ENCODE measurements at places on chromosomes 12 and 14.

DNA sequence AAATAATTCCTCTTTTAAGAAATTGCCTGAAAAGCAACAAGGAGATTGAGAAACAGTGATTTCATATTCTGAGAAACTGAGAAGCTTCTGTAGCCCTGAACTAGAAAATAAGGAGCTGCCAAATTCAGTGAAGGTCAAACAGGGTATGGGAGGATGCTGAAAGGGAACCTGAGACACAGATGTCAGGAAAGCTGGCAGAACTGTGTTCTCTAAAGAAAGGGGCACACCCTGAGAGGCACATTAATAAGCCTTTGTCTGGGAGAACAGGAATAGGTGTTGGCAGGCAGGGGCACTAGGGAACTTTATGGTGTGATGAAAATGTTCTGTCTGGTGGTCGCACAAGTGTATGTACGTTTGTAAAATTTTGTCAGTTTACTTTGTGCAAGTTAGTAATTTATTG lies 29.6 kb downstream of the VRK1 start:
- no peak for DNase-seq

GRCh38 chr14:94522115-94522724 lies 13.0 kb upstream of the SERPINA12 start:
- DNase-seq = no peak

GRCh38 chr12:116878567-116879508 lies 2.4 kb downstream of the HRK start:
- DNase-seq = no peak

DNA sequence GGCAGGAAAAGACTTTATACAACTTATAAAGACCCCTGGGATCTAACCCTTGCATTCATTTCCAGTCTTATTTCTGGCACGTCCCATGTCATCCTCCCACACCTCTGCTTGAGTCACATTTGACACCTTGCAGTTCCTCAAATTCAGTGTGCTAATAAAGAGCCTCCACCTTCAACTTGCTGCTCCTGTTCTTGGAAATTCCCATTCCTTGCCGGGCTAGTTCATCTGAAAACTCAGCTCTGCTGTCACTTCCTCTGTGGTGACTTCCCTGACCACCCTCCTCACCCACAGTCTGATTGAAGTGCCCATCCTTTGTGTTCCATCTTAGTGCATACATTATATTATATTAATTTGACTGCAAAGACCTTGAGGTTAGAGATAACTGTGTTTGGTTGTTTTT lies 37.4 kb upstream of the PSMA6 start:
- no peak for DNase-seq

DNA sequence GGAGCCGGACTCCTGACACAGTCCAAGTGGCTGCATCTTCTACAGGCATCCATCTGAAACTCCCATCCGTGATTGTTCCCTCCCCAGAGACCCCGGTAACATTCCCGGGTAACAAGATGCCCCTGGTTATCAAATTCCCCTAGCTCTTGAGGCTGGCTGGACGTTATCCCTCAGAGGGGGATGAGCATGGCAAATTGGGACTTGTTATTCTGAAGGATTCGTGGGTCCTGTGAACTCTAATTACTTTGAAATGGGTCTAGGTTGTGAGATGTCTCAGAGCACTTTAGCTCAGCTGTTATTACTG lies 642 bp upstream of the PAN2 start:
- no peak for DNase-seq

DNA sequence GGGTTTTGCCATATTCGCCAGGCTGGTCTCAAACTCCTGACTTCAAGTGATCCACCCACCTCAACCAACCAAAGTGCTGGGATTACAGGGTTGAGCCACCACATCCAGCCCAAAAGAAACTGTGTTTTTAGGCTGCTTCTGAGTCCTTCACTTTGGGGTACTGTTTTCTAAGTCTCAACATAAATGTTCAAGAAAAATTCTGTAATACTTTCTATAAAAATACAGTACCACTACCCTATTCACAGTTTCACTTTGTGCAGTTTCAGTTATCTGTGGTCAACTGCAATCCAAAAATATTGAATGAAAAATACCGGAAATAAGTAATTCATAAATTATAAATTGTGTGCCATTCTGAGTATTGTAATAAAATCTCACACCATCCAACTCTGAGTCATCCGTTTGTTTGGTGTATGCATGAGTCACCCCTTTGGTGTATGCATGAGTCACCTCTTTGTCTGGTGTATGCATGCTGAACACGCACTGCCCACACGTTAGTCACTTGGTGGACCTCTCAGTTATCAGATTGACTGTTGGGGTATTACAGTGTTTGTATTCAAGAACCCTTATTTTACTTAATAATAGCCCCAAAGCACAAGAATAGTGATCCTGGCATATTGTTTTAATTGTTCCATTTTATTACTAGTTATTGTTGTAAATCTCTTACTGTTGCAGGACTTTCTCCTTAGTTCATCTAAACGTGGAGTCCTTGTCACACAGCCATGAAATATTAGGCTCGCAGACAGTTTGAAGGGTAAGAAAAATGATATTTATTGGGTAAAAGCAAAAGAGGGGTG lies 190.2 kb downstream of the FSCB start:
- DNase-seq = peak; percentile 13

DNA sequence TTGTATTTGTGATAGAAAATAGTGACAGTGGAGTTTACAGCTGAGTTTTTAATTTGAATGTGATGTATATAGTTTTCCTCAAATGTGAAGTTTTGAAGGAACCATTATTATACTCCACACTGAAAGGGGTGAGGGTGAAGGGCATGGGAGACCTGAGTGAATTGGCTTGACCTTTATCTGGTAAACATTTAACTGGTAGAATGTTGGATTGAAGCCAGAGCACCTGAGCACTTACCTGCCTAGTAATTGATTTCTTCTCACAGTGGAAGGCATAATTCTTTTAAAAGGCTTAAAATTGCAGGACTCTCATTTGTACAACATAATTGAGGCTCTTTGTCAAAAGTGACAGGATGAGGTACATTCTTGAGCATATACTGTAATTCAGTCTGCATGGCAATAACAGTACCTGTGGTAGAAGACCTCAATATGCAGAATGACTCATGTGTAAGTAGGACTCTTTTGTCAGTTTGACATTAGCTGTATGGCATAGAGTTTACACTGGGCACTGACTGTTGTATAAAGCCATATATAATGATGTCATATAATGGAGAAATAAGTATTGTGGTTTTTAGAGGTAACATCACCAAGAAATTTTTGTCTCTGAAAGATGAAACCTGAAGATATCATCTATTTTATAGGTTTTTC lies 309.6 kb downstream of the TMTC2 start:
- no peak for DNase-seq

DNA sequence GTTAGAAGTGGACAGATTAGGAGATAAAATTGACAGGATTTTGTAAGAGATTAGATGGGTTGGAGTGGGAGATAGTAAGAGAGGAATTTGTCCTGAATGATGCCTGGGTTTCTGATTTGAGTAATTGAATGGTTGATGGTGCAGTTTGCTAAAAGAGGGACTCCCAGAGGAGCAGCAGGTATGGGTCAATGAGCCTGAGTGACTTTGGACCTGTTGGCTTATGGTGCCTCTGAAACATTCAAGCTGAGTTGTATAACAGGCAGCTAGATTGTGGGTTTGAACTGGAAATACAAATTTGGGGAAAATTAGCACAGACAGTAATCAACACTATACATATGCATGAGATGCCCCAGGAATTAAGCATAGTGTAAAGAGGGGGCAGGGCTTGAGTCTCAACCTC lies 16.7 kb upstream of the SYNDIG1L start:
- DNase-seq = no peak

GRCh38 chr14:32709027-32709426 lies 229.7 kb upstream of the NPAS3 start:
- no peak for DNase-seq

- DNase-seq = no peak
These were observed 39.8 kb upstream of the PWP1 start for GRCh38 chr12:107645630-107646333.

- no peak for DNase-seq
These were observed 14.9 kb upstream of the HEATR5A start for GRCh38 chr14:31435276-31435675.

DNA sequence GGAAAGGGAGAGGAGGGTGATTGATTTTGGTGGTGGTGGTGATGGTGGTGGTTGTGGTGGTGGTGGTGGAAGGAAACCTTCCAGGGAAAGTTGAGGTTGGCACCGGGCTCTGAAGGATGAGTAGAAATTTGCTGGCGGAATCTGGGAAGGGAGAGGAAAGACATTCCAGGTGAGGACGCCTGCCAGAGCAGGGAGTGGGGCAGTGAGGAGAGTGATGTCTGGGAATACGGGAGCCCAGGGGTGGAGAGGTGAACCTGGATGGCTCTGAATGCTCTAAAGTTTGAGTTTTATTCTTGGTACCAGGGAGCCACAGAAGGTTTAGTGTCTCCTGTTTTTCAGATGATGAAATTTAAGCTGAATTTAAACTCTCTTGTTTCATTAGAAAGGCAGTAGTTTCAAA lies 16.0 kb downstream of the CHST11 start:
- no peak for DNase-seq

DNA sequence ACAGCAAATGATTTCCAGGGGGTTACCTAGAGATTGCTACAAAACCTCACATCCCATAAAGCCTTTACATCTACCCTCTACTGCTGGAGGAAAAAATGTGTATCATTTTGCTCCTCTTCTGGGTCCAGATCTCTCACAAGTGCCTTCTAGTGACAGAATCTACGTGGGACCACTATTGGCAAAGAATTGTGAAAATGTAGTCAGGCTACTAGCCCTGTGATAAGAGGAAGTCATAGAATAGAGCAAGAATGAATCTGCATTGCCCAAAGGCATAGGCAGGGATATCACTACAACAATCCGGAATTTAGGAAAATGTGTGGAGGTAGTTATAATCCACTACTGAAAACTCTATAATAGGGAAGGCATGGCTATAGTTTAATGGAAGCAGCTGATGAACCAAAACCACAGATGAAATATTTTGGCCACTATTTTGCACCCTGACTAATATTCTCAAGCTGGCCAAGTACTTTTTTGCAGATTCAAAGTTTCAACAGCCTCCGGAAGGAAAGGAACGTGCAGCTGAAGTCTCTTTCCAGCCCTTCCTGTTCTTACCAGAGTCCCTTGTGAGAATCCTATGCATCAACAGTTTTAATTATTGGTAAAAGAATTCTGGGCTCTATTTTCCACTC lies 176.8 kb downstream of the PHLDA1 start:
- no peak for DNase-seq

DNA sequence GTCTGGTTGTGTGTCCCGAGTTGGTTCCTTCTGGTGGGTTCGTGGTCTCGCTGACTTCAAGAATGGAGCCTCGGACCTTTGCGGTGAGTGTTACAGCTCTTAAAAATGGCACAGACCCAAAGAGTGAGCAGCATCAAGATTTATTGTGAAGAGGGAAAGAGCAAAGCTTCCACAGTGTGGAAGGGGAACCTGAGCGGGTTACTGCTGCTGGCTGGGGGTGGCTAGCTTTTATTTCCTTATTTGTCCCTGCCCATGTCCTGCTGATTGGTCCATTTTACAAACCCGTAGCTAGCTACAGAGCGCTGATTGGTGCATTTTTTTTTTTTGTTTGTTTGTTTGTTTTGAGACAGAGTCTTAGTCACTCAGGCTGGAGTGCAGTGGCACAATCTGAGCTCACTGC lies 29.3 kb downstream of the FGF6 start:
- no peak for DNase-seq

DNA sequence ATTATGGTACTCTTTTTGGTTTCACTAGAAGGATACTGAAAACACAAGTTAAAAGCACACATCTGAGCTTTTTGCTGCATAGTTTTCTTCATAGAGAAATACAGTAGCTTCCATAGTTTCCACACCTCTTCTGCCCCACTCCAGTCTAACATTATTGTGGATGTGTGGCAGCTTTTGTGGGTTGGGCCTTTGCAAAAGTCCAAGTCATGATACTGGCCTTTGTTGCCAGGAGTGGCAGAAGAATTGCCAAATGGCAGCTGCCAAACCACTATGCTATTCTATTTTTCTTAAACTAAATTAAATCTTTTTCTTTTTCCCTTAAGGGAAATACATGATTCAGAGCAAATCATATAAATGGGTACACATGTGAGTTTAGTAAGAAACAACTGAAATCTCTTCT lies 114.8 kb downstream of the PLEKHA5 start:
- DNase-seq = no peak

- DNase-seq = no peak
These were observed 47.6 kb upstream of the PKP2 start for GRCh38 chr12:32944195-32944594.

GRCh38 chr12:85065837-85066482 lies 29.8 kb downstream of the LRRIQ1 start:
- no peak for DNase-seq

DNA sequence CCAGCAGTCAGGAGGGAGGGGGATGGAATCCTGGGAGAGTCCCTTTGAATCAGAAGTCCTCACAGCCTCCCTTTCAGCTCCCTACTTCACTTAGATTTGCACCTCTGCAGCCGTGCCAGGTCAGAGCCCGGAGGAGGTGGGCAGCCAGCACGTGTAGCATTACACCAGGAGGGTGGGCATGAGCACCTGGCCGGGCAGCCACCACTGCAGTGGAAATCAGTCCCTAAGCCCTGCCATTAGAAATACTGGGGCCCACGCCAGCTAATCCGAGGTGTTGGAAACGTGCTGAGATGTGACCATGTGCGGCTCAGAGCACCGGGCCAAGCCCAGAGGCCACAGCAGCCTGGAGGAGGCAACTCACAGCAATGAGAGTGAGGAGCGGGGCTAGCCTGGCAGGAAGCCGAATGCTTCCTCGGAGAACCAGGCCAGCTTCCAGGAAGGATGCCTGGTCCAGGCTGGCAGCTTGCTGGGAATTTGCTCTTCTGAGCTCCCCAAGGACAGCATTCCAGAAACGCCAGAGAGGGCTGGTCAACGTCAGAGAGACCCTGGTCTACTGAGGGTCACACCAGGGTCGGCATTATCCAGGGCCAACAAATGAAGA lies 9.4 kb upstream of the CACNA2D4 start:
- no peak for DNase-seq

- no peak for DNase-seq
These were observed 168.9 kb upstream of the NOVA1 start for GRCh38 chr14:26766726-26767125.

DNA sequence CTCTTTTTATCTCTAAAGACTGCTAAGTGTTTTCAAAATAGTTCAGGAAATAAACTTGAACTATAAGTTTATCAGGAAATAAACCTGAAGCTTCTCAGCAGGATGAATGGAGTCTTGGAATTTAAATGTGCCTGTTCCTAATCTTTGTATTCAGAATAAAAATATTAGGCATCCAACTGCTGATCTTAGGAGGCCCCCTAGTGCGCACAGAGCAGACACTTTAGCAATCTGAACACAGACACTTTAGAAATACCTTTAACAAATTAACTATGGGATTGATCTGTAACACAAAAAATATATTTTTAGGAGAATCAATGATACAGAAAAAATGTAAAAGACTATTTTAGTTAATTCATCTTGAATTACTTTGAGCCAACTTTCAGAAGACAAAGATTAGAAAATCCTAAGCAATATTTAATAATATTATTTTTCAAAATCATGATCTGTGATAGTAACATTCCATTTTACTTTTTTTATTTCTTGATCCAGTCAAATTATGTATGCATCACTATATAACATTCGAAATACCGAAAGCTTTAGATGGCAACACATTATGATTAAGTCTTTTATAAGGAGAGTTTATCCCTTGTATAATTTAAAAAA lies 80.9 kb downstream of the SLC41A2 start:
- DNase-seq = peak; percentile 32

- DNase-seq = no peak
These were observed 25.6 kb downstream of the RAP1B start for GRCh38 chr12:68636268-68636667.

Data from activated naive CD4-positive, alpha-beta T cell treated with anti-CD3 and anti-CD28 coated beads, Interleukin-2, amount 50 U/mL, for 16 hours (primary cell).